ENCODE measurements at places on chromosomes 3 and 15.

DNA sequence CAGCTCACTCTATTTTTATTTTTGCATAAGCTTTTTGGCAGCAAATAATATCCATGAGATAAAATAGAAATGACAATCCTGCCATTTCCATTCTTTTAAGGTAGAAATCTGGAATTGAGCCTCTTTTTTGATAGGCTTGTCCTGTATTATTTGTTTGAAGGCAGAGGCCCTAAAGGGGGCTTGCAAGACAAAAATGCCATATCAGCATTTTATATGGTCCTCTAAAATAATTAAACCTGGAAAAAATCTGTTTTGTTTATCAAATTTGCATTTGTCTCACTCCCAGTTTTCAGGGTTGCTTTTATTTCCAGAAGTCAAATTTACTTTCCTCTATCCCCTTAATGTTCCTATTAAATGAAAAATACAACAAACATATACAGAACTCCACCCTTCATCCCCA, 134.9 kb upstream of the GAP43 start:
- DNase-seq = no peak

- DNase-seq = no peak
These were observed 257.7 kb downstream of the VGLL3 start for GRCh38 chr3:86733257-86733656.

DNA sequence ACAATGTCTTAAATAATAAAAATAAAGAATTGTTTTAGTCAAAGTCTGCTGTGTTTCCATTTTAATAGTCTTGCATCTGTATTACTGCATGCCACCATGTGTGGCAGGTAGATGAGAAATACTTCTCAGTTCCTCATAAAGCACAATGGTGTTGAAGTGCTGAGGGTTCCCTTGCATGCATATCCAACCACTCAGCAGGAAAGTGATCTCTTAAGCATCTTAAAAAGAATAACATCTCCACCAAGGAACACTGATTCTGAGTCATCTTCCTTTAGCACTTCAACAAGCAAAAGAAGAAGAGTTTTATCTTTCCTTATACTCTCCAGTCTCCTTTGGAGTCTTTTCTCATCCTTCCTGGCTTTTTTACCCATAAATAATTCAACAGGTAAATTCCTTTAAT, 602.0 kb downstream of the TBL1XR1 start:
- DNase-seq = no peak

DNA sequence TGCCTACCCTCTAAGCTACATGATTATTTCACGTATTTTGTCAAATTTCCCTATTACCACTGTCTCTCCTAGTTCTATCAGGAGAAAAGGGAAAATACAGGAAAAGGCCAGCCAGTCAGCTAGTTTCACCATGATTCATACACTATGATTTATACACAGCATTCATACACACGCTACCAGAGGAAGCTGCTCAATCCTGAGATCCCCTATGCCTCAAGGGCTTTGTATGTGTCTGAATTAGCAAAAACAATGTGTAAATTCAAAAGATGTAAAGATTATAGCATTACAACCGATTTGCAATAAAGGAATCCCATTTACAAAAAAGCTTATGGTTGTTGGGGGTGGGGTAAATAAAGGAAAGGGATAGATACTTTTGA, 3.1 kb upstream of the ACKR4 start:
- DNase-seq = no peak

- no peak for DNase-seq
These were observed 76.3 kb upstream of the MLF1 start for GRCh38 chr3:158494673-158495072.

- no peak for DNase-seq
These were observed 64.1 kb downstream of the LRTM1 start for GRCh38 chr3:54863786-54864185.

DNA sequence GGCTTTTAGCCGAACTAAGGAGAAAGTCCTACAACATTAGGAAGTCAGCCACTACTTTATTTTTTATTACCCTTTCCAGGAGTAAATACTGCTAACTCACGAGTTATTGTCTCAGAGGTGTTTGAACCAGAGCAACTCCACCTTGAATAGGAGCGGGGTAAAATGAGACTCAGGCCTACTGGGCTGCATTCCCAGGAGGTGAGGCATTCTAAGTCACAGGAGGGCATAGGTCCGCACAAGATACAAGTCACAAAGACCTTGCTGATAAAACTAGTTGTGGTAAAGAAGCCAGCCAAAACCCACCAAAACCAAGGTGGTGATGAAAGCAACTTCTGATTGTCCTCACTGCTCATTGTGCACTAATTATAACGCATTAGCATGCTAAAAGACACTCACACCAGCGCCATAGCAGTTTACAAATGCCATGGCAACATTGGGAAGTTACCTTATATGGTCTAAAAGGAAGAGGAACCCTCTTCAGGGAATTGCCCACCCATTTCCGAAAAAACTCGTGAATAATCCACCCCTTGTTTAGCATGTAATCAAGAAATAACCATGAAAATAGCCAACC, 555.9 kb downstream of the IGSF11 start:
- no peak for DNase-seq

- DNase-seq = no peak
These were observed 13.7 kb upstream of the CCR3 start for GRCh38 chr3:46228260-46229242.

DNA sequence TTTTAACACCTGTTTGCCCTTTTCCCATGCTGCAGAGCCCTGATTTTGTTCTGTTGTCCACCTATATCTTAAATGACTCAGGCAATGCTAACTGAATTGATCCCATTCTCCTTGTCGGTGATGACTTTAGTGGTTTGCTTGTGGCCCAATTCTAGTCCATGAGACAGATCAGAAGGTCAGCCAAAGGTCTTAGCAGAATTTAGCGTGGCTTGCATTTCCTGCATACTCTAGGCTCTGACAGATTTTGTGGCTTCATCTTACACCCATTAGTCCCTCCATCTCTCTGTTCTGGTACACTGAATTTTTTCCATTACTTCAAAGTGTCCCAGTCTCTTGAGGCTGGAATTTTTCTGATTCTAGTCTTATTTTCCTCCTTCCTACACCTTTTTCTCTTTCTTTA, 161.9 kb downstream of the STAC start:
- DNase-seq = no peak

GRCh38 chr3:141000686-141001085, 50.5 kb upstream of the SPSB4 start:
- DNase-seq = no peak

GRCh38 chr3:117059067-117059955, 349.7 kb downstream of the TUSC7 start:
- no peak for DNase-seq

DNA sequence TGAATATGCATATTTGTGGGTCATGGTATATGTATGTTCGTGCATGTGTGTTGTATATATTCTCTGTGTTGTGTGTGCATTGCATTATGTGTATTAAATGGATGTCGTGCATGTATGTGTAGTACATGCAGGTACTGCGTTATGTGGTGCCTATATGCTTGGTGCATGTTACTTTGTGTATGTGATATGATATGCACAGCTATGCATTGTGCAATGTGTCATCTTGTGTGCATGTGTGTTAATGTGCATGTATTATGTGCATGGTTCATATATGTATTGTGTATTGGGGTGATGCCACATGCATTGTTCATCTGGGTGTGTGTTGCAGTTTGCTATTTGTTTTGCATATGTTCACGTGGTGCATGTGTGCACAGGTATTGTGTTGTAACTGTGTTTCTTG, 2.9 kb downstream of the GALNT15 start:
- DNase-seq = no peak

DNA sequence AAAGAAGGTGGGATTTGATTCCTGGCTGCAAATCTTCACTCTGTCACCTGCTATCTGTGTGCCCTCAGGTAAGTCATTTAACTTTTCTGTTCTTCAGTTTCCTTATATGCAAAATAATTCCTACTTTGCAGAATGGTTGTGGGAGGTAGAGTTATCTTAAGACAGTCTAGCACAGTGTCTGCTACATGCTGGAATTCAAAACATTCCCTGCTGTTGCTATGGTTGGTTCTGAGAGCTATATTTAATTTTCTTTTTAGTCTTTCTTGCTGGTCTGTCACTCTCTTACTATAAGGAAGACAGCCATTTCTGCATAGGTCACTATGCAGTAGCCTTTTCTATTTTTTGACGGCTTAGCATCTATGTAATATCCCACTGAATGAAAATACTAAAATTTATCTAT, 4.0 kb upstream of the ADPGK start:
- DNase-seq = no peak

GRCh38 chr3:115217292-115217677, 70.2 kb upstream of the ZBTB20 start:
- DNase-seq = no peak

DNA sequence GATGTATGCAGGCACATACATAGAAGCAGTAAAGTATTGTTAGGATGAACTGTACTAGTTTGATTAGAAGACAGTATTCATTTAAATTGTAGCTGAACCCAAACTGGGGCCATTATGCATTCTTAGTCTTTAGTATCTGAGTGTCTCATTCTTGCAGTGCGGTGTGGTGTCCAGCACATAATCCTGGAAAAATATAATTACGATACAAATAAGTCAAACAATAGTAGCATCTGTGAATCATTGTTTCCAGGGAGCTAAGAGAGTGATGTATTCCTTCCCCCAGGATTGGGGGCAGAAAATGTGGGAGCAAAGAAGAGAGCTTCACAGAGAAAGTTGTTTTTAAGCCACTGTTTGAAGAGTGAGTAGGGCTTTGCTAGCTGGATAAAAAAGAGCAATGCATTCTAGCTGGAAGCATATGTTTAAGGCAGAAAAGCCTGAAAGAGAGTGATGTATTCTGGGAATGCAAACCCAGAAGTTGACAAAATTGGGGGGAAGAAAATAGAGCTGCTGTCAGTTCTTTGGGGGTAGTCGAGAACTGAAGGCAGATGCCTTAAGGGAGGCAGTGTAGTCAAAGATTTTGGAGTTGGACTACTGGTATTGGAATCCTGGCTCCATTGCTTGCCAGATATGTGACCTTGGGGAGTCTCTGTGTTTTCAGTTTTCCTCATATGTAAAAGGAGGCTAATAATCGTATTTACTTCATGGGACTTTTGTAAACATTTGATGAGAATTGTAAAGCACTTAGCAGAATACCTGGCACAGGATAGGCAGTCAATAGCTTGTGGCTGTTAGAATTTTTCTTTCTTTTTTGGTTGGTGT, 14.1 kb downstream of the SLMAP start:
- no peak for DNase-seq

GRCh38 chr15:74277242-74277810, 41.2 kb downstream of the CCDC33 start:
- DNase-seq = no peak

DNA sequence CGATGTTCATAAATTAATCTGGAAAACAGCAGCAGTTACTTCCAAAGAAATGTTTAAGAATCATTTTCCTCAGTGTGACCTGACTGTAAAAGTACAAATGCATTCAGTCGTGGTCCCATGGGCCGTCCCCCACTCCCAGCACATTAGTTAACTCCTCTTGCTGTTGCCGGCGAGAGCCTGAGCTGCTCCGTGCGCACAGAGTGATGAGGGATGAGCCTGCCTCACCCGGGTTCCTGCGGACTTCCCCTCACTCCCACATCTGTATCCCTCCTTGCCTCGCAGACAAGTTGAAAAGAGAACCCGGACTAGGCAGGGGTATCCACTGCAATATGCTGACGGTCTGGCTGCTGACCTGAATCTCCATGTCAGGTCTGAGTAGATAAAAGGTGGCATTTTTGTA, 861.7 kb upstream of the NR2F2 start:
- peak; percentile 16 for DNase-seq

- DNase-seq = no peak
These were observed 43.8 kb downstream of the TKT start for GRCh38 chr3:53211706-53212702.

- no peak for DNase-seq
These were observed 688.2 kb downstream of the SI start for GRCh38 chr3:164390046-164390445.

DNA sequence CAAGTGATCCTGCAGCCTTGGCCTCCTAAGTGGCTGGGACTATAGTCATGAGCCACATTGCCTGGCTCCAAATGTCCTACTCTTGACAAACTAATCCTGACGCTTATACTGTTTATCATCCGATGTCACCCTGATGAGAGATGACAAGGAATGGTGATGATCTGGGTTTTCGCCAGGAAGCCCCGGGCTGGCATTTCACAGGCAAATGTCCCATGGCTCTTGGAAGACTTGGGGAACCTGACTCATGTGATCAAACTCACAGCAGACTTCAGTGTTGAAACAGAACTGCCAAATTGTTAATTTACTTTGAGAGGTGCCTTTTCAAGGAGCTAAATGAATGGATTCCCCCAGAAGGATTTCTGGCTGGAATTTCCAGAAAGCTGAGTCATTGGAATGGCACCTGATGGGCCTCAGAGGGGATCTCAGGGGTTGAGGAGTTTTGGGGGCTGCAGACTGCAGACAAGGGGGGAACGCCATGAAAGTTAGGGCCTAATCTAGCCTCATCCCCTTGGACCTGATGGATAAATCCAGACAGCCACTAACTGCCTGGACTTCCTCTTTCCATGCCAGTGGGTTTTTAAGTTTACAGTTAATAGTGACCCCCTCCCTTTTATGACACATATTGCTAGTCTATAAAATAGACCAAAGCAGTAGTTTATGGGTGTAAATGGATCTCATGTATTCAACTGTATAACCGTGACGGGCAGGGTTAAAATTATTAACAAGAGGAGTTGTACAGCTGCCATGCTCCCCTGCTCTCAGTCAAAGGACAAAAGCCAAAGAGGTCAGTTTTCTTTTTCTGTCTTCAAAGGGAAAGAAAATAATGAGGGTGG, 146.6 kb downstream of the CHSY1 start:
- DNase-seq = no peak

GRCh38 chr3:166444336-166444735, 607.1 kb upstream of the BCHE start:
- DNase-seq = no peak

DNA sequence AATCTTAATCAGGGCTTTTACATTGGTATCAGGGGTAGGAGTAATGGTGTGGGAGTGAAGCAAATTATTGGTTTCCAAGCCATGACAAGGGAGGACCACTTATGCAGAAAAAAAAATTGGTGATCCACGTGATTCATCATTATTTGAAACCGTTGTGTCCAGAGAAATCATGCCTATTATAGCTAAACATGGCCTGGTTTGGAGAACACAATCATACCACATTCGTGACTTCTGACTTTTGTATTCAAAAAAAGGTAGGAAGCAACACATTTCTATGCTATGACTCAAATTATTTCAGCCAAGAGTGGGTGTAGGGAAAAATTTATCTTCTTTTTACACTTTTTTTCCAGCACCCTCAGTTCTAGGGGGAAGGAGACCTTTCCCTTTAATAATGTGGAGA, 924.3 kb upstream of the GBE1 start:
- DNase-seq = no peak

GRCh38 chr3:108623504-108623903, 34.0 kb downstream of the DZIP3 start:
- DNase-seq = no peak

DNA sequence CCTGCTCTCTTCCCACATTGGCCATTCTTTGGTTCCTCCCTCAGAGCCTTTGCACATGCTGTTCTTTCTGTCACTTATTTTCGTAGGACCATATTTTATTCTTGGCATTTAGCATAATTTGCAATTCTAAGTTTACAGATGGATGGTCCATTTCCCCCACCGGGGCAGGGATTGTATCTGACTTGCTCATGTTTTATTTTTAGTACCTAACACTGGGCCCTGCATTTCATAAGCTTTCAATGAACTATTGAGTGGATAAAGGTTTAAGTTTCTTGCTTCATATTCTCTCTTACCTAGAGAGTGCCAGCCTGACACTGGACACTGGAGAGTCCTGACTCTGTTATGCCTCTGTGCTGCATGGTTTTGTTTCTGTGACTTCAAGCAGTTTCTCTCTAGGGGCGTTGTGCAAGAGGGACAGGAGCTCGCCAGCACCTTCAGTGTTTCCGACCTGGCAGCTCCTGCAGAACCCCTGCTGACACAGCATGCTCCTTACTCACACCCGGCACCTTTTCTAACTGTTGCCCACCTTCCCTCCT, 87.4 kb downstream of the FLNB start:
- DNase-seq = no peak
